Activated T-helper 1 cell treated with Interleukin-2 at 50 U/mL for 16 hours (primary cell): ENCODE measurements at places on chromosomes 13 and 19.

- DNase-seq, result no peak
Measured at GRCh38 chr19:38173291-38174041, 50.6 kb downstream of the DPF1 start.

DNA sequence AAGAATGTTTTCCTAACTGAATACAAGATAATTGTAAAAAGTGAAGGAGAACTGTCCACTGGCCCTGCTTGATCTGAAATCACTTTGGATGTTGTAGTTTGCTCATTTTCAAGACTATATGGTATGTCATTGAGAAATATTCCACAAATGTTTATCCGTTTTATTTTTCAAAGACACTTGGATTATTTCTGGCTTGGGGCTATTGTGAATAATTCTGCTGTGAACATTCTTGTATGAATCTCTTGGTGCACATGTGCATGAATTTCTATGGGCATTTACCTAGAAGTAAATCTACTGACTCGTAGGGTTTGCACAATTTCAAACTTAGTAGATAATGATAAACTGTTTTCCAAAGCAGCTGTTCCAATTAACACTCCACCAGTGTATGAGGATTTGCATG is 8.6 kb downstream of the RXFP2 start:
- no peak for DNase-seq

DNA sequence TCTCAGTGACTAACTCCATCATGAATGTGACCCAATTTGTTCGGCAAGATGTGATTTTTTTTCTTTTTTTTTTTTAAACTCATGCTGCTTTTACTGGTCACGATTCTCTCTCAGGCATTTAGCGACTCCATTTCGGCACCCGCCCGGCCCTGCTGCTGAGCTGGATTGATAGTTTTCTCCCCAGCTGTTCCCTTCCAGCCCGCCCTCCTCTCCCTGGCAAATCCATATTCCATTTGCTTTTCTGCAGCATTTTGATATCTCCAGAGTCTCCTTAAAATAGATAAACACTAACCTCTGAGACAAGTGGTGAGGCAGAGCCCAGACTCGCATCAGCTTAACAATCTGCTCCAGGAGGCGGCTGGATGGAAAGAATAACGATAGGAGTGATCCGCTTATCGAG is 55.5 kb upstream of the KATNAL1 start:
- no peak for DNase-seq

DNA sequence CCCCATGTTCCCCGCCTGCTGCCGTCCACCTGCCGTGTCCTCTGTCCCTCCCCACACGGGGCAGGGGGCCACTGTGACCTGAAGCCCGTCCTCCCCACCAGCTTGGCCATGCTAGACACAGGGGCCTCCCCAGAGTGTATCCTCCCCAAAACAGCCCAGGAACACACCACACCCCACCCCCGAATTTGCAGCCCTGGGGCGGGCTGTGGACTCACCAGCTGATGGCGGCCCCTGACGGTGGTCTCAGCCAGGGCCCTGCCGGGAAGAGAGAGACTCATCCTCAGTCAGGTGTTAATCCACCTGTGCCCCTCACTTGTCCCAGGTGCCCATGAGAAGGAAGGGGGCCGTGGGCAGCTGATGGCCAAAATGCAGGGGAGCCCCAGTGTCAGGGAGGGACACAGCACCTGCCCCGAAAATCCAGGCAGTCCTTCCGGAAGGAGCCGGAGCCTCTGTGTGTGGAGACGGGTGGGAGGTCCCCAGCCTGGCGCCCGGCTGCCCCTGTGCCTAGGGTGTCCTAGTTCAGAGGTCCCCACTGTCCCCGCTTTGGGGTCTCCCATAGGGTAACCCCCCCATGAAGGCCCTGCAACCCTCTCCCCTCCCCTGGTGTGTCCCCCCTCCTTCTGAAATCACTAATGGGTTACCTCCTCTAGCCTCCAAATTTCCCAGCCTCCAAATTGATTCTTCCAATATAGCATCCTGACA is 39.3 kb upstream of the TCF3 start:
- no peak for DNase-seq

DNA sequence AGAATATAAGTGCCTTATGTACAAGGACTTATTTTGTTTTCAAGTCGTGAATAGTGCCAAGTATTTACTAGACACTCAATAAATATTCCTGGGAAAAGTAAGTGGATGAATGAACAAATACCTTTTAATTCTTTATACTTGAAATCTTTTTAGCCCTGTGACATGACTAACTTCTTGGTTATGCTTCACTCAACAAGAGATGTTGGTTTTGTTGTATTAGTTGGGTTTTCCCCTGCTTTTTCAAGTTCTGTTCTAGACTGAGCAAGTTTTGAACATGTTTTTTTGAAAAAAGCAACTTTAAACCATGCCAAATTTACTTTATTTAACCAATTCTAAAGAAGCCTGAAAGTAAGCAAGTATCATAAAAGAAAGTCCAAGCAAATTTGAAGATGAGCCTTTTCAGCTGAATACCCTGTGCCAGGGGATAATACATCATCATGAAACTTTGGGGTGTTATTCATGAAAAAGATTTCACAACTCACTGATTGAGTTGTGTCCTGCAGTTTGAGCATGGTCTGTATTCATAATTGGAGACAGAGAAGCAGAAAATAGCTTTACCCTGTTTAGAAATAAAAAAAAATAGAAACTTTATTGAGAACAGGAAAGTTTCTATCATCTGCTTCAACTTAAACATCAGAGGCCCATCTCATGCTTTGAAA is 11.1 kb downstream of the LMO7 start:
- DNase-seq, result no peak
